ENCODE measurements at places on chromosomes 6 and 20.

DNA sequence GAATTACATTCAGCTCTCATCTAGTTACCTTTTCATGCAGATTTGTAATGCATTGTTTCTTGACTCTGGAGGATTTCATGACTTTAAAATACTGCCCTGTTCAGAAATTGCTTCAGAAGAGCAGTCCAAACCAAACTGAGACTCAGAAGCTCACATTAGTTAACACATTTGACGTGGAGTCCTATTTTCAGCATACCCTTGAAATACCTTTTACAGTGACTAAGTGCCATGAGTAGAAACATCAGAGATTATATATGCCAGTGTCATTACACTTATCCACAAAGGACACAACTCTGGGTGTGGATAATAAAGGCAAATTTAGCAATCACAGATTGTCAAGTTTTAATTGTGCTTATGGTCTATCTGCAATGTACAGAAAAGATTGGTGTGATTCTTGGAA is 459.6 kb downstream of the FRK start:
- no peak for DNase-seq

GRCh38 chr6:113779656-113780055 is 77.5 kb upstream of the MARCKS start:
- DNase-seq, result no peak

- peak; percentile 70 for DNase-seq
These were observed 116.5 kb downstream of the MAP3K4 start for GRCh38 chr6:161107779-161108730.

GRCh38 chr6:135624402-135625295 is 127.1 kb upstream of the AHI1 start:
- DNase-seq, result no peak

DNA sequence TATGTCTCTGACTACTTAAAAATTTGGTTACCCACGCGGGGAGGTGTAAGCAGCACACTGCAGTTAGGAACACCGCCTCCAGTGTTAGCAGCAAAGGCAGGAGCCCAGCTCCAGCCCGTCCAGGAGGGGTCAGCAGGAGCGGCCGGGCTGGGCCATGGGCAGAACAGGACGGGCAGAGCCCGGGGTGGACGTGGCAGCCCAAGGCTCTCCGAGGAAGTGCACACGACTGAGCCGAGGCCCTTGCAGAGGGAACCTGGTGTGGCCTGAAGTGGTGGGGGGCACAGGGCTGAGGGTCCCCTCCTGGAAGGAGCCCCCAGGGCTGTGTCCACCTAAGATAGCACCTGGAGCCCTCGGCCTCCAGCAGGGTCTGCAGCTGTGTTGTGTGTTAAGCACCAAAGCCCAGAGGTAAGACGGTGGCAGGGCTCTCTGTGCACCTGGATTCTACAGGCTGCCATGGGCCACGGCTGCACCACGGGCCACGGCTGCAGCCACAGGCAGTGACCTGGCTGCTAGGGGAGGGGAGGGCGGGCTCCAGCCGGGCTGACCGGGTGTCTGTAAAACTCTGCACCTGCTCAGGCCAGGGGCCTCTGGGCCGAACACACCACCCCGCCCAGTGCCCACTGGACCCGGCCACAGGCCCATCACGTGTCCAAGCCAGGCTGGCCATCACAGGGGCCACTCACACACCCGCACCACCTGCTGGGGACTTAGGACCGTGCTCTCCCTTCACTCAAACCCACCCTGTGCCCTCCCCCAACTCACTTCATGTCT is 6.6 kb downstream of the SLC2A4RG start:
- DNase-seq, result no peak
